SIG-M5 (cell line): ENCODE measurements at places on chromosomes 11 and 22.
A peak's percentile ranks its signal among the peaks of the same experiment; 100 is the strongest.

DNA sequence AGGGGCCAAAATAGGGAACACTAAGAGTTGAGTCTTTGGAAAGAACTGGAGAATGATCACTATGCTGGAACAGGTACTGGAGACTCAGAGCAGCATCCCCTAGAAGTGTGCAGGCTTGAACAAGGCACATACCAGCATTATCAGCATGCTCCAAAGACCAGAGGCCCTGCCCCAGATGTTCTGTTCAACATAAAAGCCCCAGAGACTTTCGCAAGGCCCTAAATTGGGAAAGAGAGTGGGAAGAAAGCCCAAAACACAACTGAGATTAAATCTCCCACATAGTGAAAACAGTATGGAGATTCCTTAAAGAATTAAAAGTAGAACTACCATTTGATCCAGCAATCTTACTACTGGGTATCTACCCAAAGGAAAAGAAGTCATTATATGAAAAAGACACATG lies 9.4 kb downstream of the CNGA4 start:
- DNase-seq, result no peak

- DNase-seq, result no peak
Measured at GRCh38 chr11:1384199-1384970, 5.3 kb upstream of the BRSK2 start.

DNA sequence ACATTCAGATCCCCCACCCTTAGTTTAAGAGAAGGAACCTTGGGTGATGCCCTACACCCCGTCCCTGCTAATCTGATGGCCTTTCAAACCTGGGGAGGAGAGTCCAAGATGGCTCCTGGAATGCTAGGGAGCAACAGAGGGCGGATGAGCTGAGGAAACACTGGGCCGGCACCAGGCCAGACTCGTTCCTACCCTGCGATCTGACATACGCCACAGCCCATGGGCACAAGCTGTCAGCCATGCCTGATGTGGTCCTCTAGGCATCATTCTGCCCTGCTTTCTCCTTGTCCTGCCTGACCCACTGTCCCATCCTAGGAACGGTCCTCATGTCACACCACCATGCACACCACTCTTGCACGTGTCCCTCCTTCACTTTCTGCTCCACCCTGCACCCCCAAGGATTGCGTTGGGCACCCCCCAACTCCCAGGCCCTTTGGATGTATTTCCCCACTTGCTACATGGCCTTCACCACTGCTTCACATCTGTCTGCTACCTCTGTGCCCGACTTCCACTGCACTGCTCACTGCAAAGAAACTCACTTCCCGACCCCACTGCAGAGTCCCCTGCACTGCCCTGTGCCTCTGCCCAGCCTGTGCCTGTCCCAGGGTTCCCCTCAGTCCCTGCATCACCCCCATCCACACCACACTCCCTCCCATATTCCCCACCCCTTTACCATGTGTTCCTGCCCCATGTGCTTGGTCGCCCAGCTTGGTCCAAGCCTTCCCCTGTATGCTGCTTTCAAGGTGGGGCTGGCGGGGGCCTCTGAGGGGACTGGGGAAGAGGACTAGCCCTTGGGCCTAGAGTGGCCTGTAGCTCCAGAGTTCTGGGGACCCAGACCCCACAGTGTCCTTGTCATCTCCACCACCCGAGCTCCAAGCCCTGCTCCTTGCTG lies 29.2 kb downstream of the USP35 start:
- DNase-seq, result no peak

- DNase-seq, result no peak
Measured at GRCh38 chr11:76293189-76293631, 86.9 kb upstream of the WNT11 start.

DNA sequence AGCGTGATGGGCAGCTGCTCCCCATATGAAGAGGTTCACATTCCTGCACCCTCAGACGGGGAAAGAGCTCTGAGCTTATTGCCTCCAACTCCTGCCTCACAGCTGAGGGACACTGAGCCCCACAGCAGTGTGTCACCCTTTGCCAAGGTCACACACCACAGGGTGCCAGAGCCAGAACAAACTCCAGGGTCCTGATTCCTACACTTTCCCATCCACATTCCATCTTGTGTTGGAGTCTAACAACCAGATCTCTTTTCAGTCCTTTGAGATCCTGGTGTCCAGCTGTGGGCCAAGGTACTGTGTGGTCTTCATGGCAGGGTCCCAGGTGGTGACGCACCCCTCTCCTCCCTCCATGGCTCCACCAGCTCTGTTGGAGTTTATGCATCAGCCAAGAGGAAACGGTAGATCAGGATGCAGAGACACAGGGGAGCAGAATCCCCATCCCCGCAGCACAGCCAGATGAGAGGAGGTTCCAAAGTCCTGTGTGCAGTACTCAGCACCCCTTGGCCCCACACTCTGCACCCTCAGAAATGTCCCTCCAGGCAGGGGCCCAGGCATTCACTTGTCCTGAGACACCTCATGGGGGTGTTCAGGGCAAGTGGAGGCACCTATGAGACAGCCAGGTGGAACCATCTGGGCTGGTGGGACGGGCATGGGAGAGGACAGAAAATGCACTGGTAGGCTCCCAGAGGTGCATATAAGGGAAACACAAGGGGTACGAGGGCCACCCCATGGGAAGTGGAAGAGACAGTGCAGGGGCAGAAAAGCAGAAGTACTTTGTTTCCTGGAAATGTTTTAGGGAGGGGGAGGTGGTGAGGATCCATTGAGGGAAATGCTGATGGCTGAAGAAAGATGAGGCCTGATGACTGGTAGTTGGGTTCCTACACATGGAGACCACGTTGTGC lies 32.6 kb upstream of the GNAZ start:
- DNase-seq, result no peak

DNA sequence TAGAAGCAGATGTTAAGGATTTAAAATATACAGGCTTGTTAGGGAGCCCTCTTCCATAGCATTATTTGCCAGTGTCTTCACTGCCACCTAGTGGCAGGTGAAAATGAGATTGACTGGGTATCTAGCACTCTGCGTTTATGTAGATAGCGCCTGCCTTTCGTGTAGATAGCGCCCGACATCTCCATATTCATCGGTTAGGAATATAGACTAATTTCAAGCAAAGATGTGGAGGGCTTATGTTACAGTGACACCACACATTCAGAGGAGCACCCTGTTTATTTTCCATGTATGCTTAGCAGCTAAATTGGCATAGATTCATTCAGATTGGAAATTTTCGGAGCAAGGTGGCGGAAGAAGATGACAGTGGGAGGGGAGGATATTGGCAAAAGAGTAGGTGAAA lies 72.0 kb downstream of the SLC5A12 start:
- DNase-seq, result no peak

GRCh38 chr11:95496901-95497300 lies 265.9 kb upstream of the SESN3 start:
- DNase-seq, result no peak

DNA sequence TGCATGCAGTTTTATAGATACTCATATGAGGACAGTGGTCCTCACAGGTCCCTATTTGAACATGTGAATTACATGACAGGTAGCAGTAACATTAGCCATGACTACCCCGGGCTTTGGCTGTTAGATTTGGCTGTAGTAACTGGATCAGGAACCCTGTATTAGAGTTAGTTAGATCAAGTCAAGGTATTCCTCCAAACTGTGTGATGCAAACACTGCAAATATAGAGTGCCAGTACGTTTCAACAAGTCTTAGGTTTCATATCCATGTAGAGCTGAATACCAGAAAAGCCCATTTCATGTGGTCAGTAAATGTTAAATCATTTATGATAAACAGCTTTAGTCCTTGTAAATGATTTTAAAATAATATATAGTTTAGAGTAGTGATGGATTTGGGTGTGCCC lies 29.5 kb upstream of the PITPNB start:
- DNase-seq, result no peak

- no peak for DNase-seq
Measured at GRCh38 chr11:100543386-100543785, 143.7 kb upstream of the ARHGAP42 start.

- DNase-seq, result no peak
Measured at GRCh38 chr11:82901922-82902485, 468 bp downstream of the DDIAS start.

- no peak for DNase-seq
Measured at GRCh38 chr11:65380460-65381119, 1.9 kb downstream of the SLC25A45 start.

DNA sequence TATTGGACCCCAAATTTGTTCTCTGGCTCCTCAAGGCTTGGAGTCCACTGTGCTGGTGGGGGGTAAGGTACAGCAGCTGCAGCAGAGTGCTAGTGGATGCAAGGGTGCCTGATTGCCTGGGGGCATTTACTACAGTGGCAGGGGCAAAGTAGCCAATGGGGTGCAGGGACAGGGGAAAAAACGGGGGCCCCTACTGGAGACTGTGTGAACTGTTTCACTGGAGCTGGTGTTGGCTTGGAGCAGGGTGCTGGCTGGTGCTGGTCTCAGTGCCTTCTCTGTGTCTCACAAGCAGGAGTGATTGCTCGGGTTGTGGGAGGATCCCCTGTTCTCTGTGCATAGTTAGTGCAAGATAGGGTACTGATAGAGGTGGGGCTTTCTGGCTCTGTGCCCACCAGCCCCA lies 935.9 kb downstream of the JRKL start:
- DNase-seq, result no peak

- DNase-seq, result no peak
Measured at GRCh38 chr22:19937616-19938473, 3.7 kb upstream of the COMT start.

DNA sequence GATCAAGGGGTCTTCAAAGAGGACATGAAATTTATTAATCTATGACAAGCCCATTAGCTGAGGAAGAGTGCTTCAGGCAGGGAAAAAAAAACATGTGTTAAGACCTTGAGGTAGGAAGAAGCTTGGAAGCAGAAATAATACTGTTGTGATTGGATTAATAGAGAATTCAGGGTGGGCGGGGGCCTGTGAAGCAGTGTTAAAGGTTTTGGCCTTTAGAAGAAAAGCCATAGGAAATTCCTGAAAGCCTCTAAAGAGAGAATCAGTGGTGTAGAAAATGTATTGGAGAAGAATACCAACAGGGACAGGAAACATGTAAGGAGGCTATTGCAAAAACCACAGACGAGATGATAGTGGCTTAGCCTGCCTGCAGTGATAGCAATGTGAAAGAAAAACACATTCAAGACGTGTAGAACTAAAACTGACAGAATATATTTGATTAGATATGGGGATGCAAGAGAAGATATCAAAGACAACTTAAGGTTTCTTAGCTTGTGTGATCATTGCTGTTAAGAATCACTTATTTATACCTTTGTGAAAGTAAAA lies 404.4 kb upstream of the ANO3 start:
- DNase-seq, result no peak

GRCh38 chr11:94144216-94144615 lies 15.6 kb downstream of the PANX1 start:
- DNase-seq, result no peak

GRCh38 chr22:41334215-41334614 lies 32.9 kb downstream of the ZC3H7B start:
- no peak for DNase-seq

DNA sequence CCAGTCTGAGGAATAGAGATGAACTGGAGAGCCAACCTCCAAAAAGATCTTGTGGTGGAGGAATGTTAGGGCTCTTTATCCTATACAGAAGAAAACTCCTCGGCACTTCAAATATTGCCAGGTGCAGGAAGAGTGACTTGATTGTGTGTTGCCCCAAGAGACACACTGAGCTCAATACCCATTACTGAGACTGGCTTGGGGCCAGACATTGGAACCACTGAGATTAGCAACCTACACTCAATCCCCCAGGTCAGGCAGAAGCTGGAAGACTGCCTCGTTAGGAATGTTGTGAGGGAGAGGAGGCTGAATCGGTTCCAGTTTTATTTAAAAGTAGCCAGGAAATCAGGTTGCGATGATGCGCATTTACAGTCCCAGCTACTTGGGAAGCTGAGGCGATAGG lies 2.4 kb upstream of the SGSM3 start:
- no peak for DNase-seq

GRCh38 chr11:33860926-33861325 lies 30.9 kb downstream of the LMO2 start:
- DNase-seq, result no peak

- no peak for DNase-seq
Measured at GRCh38 chr11:46279126-46280099, 2.0 kb downstream of the CREB3L1 start.

- DNase-seq, result no peak
Measured at GRCh38 chr11:24386546-24387397, 110.1 kb upstream of the LUZP2 start.

GRCh38 chr22:36303874-36304273 lies 50.9 kb downstream of the APOL1 start:
- no peak for DNase-seq

DNA sequence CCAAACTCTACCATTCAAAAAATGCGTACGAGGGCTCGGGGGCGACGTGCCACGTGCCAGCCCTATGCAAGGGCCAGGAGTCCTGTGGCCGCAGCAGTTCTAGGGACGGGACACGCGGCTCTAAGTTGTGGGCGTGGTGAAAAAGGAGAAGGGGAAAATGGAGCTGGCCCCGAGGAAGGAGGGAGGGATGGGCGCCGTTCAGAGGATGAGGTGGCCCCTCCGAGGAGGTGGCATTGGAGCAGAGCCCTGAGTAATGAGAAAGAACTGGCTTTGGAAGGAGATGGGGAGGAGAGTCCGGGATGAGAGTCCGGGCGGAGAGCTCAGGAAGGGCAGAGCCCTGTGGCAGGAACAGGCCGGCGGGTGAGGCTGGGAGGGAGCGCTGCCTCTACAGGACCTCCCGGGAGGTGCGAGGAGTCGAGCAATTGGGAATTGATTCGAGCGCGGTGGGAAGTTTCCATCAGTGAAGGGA lies 21.0 kb downstream of the OTUB1 start:
- DNase-seq, result no peak

GRCh38 chr11:65204646-65205601 lies 23.2 kb downstream of the CAPN1 start:
- no peak for DNase-seq

GRCh38 chr22:50469377-50470305 lies 5.2 kb downstream of the SBF1 start:
- peak; percentile 46 for DNase-seq

DNA sequence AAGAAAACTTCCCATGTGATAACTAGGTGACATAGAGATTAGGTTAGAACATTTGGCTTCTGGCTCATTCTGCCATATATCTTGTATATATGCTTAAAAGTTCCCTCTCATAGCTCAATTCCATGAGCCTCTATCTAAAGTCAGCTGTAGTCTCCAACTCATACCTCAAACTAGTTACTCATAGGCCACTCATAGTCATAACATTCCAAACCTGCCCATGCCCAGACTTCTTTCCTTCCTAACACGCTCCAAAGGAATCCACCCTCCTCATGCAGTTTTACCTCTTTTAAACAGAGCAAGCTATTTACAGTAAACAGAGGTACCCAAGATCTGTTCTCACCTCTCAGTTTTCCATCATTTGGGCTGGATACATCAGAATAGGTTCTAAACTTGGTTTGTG lies 39.4 kb downstream of the GLYATL2 start:
- no peak for DNase-seq

- DNase-seq, result no peak
Measured at GRCh38 chr11:11296434-11296833, 56.6 kb downstream of the CSNK2A3 start.

GRCh38 chr11:35588627-35589026 lies 29.6 kb upstream of the FJX1 start:
- no peak for DNase-seq

GRCh38 chr11:44028816-44029506 lies 18.8 kb upstream of the ACCSL start:
- DNase-seq, result no peak

GRCh38 chr11:119626197-119626841 lies 102.7 kb downstream of the NECTIN1 start:
- no peak for DNase-seq
